Fibroblast of skin of right quadriceps (primary cell): ENCODE measurements at places on chromosomes 2 and 18.

DNA sequence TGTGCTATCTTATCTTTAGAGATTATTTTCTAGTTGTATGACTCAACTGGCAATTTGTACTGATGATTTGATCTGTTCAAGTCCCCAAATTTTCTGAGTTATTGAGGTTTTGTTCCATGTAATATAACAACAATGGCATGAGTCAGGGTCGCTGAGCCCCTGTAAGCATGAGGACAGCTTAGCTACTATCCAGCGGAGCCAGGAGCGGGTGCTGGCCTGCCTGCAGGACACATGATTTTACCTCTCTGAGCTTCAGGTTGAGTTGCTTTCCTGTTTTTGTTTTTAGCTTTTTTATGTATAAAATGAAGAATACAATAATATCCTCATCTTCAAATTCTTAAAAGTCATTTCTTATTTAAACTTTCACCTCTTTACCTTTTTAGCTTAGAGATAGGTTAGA lies 561.1 kb downstream of the CNTNAP5 start:
- no peak for DNase-seq

- no peak for DNase-seq
Observed at GRCh38 chr18:12429556-12429955, 21.8 kb downstream of the PRELID3A start.

DNA sequence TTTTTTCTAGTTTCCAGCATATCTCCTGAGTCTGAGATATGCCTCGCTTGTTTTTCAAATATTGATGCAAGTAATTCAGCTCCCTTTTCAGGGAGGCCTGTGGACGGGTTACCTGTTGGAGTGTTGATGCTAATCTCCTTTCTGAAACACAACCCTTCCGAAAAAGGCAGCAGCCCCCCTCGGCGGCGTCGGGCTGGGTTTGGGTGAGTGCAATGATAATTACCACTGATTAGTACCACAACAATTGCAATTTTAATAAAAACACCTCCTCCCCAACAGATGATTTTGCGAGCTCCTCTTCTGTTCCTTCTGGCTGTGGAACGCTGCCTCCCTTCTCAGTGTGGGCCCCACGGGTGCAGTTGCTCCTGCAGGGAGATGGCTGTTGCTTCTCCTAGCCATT lies 66.3 kb downstream of the PTGR3 start:
- no peak for DNase-seq

DNA sequence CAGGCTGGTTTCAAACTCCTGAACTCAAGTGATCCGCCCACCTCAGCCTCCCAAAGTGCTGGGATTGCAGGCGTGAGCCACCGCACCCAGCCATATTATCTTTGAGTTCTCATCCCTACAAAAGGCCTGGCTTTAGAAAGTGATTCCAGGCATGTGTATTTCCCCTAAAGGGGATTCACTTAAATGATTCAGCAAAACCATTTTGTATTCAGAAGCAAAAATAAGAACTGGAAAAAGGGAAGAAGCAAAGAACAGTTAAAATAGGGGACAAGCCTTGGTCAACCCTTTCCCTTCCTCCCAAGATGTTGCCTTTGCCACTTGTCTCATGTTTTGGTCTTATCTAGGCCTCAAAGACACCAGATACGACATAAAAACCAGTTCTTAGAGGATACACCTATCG lies 10.5 kb downstream of the TM4SF20 start:
- no peak for DNase-seq
